ENCODE measurements at places on chromosomes 11 and 22.

- DNase-seq, result peak; percentile 34
Observed at GRCh38 chr11:62324731-62325556, 12.3 kb upstream of the ASRGL1 start.

DNA sequence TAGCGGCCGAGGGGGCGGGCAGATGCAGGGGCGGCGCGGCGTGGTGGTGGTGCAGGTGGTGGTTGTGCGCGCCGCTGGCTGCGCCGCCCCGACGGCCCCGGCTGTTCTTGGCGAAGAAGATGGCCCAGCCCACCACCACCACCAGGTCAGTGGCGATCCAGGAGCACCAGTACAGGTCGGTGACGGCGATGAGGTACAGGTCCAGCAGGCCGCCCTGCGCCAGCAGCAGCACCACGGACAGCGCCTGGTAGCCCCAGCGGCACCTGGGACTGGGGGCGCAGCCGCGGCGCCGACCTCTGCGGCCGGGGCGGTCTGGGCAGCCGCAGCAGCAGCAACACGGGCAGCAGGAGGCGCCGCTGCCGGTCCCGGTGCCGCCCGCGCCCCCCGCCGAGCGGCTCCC lies 879 bp downstream of the TMEM121B start:
- DNase-seq, result no peak

DNA sequence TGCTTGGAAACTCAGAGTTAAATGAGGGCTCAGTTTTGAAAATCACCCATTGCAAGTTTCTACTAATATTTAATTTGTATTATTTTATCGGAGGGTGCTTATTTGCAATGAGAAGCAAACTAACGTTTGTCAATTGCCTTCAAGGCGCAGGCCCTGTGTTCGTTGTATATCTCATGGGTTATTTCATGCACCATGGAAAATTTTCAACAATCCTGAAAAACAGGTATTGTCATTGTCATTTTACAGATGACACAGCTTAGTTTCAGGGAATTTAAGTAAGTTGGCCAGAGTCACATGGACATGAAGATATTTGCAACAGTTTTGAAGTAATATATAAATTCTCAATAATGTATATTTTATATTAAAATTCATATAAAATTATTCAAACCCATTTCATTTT lies 157.7 kb upstream of the MTMR2 start:
- DNase-seq, result no peak

DNA sequence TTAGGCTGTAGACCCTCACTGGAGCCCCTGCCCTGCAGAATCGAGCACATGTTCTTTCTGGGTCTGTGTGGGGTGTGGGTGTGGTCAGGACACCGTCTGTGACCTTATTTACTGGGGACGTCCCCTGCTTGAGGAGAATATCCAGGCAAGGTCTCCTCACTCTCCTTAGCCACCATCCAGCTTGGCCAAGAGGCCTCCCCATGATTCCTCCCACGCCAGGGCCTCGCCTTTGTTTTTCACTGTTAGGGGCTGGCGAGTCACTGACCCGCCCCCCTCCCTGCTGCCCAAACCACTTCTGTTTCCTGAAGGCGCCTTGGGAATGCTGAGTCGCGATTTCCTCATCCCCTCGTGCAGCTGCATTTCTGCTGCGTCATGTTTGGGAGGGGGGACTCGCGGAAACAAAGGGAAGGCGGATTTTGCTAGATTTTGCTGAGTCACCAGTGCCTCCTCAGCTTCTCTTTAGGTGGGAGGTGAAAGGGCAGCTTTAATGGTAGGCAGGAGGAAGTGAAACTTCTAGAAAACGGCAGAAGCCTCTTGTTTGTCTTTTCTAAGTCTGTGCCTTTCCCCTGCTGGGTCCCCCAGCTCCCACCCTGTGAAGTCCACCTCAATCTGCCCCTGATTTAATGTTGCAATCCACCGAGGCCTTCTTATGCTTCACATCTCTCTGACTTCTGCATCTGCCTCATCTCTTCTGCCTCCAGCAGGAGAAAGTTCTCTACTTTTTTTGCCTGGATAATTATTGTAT lies 4.0 kb upstream of the HMOX1 start:
- peak; percentile 83 for DNase-seq

DNA sequence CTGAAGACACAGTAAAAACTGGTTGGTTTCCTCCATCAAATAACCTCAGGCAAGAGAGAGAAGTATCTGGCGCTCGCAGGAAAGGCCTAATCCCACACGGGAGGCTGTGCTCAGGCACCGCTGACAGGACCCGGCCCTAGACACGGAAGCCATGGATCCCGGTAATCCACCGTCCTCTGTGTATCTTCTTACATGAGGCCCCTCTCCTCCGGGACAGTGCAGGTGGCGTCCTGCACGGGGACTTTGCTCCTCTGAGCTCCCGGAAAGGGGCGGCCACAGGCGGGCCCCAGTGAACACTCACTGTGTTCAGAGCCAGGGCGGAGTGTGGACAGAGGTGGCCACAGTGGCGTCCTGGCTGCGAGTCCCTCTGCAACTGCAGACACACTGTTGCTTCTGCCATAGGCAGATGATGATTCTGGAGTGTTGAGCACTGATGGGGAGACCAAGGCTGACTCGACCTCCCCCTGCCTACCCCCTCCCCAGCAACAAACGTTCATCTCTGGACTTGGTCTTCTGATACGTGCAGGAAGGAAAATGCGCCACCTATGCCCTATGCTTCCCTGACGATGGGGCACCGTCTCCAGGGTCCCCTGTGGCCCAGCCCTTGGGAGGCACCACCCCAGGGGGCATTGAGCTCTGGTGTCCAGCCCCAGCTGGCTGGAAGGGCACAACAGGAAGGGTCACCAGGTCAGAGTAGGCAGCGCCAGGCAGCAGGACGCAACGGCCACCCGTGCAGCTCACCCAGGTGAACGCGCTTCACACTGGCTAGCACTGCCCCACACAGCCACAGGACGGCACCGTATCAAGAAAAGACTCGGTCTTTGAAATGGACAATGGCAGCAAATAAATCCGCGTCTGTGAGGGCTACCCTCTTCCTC lies 95.7 kb downstream of the TRMU start:
- DNase-seq, result no peak

- no peak for DNase-seq
Observed at GRCh38 chr22:44281768-44282637, 30.7 kb downstream of the SHISAL1 start.

DNA sequence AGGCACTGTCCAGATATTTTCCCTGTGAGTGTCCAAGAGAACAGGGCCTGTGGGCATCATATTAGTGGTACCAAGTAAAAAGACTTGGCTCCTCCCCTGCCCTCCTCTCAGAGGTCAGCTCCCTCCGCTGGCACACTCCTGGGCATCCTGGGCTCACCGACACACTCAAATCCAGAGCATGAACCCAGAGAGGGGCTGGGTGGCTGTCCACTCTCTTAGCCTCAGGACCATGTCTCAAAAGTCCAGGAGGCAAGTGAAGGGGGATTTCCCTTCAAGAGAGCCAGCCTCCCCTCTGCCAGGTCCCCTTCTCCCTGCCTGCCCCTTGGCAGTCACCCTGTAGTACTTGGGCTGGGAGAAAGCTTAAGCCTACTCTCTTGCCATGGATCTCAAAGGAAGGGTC lies 10.3 kb downstream of the BCL9L start:
- no peak for DNase-seq

GRCh38 chr11:67507242-67507863 lies 609 bp downstream of the CDK2AP2 start:
- no peak for DNase-seq

DNA sequence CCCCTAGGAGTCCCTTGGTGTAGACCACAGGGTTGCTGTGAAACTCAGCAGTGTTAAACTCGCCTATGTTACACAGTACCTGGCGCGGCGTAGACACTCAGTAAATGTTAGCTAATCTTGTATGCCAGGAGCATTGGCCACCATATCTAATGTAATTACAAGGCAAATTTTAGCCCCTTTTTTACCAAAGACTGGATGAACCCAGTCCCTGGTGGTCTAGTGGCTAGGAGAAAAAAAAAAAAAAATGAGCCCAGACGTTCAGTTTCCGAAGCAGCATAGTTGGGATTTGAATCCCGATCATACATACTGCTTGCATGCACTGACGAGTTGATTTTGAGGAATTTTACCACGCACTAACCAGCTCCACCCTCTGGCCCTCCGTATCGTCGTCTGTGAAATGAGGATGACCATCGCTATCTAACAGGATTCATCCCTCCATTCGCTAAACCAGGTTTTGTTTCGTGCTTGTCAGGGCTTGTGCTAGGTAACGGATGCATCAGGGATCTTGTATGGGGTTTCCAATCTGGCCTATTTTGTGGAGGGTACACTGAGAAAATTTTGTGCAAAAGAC lies 688 bp downstream of the PTS start:
- DNase-seq, result no peak

- no peak for DNase-seq
Observed at GRCh38 chr11:13052130-13052571, 43.0 kb downstream of the RASSF10 start.

DNA sequence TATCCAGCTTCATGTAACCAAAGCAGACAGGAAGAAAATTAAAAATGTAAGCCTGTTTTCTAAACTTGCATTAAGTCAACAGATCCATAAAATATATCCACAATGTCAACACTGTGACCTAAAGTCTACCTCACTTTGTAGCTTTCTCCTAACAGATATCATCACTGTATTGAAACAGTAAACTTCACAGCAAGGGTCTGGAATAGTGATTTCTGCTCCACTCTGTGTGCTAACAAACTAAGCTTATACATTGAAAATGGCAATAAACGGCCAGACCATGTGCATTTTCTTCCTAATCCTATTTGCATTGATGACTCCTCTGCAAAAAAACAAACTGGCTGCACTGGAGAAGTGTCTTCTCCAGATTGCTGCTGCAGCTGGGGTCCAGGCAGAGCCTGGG lies 26.8 kb downstream of the CADM1 start:
- no peak for DNase-seq

DNA sequence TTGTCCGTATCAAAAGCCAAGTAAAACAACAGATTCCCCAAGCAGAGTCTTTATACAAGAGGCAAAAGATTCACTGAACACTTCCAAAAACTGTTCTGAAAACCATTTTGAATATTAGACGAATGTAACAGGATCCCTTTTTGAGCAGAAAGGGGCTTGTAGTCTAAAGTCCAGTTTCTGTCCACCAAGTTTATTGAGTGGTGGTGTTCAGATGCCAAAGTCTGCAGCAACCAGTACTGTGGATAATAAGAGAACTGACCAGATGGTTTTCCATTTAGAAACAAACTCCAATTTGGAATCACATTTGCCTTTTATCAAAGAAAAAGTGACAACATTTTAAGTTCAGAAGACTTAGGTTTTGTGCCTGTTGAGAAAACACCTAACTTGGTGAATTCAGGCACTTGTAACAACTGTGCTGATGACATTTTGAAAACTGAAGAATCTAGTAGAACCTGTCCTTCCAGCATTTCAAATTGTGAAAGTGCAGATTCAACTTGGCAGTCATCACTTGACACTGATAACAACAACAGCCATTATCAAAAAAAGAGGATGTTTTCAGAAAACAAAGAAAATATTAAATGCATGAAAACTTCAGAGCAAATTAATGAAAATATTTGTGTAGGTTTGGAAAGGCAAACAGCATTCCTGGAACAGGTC lies 217.1 kb downstream of the CSNK2A3 start:
- no peak for DNase-seq

GRCh38 chr11:93169950-93170561 lies 27.7 kb downstream of the SLC36A4 start:
- DNase-seq, result peak; percentile 22

DNA sequence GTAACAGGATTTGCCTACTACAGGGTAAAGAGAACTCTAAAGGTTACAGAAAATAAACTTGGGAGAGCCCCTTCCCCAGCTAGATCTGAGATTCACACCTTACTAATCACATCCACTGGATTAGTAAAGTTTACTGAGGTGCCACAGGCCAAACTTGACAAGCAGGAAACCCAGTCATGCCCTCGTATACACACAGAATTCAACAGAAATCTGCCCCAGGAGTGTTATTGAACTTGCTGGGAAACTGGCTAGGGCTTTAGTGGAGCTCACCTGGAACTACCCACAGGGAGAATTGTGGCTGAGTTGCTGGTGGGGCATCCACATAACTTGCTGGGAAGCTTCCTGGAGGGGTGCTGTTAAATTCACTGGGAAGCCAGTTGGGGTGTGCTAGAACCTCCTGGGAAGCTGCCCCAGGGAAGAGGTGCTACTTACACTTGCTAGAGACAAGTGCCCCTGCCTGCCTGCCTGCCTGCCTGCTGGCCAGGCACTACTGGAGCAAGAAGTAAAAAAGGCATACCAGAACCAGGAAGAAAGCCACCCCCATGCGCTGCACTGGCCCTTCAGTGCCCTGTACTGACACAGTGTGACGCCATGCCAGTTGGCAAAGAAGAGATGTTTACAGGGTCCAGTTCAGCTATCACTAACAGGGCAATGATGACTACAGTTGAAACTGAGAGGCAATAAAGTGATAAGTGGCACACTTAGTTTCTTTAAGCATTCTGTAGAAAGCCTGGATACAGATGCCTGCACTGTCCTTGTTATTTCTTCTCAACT lies 106.5 kb downstream of the ALX4 start:
- no peak for DNase-seq

- no peak for DNase-seq
Observed at GRCh38 chr11:71197096-71197495, 55.3 kb downstream of the SHANK2 start.

DNA sequence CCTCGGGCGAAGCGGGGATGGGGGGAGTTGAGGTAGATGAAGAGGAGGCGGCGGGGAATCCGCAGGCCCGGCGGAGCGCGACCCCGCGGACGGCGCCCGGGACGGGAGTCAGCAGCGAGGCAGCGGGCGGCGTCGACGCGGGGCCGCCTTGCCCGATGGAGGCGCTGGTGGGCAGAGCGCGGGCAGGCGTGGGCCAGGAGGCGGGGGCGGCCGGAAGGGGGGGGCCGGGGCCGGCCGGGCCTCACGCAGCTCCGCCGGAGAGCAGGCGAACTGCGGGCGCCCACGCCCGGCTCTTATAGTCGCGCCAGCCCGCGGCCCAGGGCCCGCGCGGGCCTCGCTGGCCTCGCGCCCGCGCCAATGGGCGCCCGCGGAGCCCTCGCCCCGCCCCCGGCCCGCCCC lies at the start of gene IGF2:
Gene IGF2 (minus strand): TSS at position 267 of the 399 bp plus-strand sequence. CDS start 3,866 bp downstream, outside the sequence.
- no peak for DNase-seq

GRCh38 chr11:122755409-122755808 lies 82.9 kb upstream of the CRTAM start:
- no peak for DNase-seq

GRCh38 chr22:37269936-37270678 lies 12.2 kb upstream of the CYTH4 start:
- no peak for DNase-seq

GRCh38 chr11:15334766-15335165 lies 220.0 kb downstream of the INSC start:
- DNase-seq, result no peak

DNA sequence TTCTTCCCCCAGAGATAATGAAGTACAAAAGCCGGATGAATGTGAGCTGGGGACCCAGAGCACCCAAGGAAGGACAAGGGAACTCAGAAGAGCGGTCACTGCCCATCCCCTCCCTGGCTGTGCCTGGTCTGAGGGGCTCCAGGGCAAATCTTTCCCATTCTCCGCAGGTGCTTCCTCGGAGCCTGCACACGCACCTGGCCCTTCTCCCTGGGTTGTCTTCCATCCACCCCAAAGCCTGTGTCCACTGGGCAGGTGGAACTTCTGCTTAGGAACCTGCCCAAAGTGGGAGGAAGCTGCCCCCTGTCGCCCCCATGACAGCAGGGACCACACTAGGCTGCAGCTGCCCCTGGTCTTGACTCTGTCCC lies 121.0 kb upstream of the FGF3 start:
- DNase-seq, result no peak
